ENCODE measurements at places on chromosomes 2 and 18. TPM values are rescaled to one million over a fixed set of nuclear protein-coding genes. Genes with fewer than 3 reads are reported as not detected.
A peak's percentile ranks its signal among the peaks of the same experiment; 100 is the strongest.

GRCh38 chr18:10727477-10727876, 201.7 kb downstream of the NAPG start:
- peak; percentile 14 for DNase-seq

- DNase-seq, result peak; percentile 87
These were observed 171.9 kb upstream of the FN1 start for GRCh38 chr2:215607766-215608165.

GRCh38 chr2:18701981-18702380, 112.6 kb upstream of the NT5C1B start:
- peak; percentile 51 for DNase-seq

- DNase-seq, result no peak
These were observed 15.3 kb downstream of the TWIST2 start for GRCh38 chr2:238863231-238863630.

- peak; percentile 79 for DNase-seq
These were observed 185.9 kb downstream of the MTX2 start for GRCh38 chr2:176454893-176455815.

- DNase-seq, result no peak
These were observed 38.0 kb upstream of the SLC16A14 start for GRCh38 chr2:230106771-230107170.

DNA sequence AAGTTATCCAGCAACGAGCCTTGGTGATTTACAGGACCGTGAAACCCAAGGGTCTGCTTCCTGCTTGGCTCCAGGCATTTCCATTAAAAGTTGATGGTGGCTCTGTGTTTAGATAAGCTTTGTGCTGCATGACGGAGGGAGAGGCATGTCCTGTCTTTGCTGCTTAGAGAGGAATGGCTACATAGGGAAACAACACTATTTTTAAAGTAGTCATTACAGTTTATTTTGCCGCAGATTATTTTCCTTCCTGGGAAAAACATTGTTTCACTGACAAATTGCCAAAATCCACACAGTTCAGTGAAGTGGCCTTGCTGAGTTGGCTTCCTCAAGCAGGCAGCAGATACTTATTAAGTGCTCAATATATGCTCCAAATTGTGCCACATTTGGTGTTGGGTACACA, 98.5 kb downstream of the THSD7B start:
- DNase-seq, result no peak

DNA sequence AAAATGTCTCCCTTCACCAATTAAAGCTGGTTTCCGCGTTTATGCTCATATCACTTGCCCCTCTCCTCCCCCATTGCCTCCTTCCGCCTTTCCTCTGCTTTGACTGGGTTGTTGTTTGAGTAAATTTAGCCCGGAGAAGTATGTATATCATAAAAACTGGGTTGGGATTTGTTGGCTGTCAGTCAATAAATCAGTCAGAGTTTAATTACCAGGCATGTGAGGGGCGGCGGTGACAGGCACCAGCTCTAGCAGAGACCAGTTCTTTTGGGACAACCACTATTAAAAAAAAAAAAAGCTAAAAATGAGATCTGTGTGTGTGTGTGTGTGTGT, 382.4 kb upstream of the SMIM21 start:
- no peak for DNase-seq

GRCh38 chr2:64128943-64129391, 15.3 kb downstream of the PELI1 start:
- DNase-seq, result no peak

DNA sequence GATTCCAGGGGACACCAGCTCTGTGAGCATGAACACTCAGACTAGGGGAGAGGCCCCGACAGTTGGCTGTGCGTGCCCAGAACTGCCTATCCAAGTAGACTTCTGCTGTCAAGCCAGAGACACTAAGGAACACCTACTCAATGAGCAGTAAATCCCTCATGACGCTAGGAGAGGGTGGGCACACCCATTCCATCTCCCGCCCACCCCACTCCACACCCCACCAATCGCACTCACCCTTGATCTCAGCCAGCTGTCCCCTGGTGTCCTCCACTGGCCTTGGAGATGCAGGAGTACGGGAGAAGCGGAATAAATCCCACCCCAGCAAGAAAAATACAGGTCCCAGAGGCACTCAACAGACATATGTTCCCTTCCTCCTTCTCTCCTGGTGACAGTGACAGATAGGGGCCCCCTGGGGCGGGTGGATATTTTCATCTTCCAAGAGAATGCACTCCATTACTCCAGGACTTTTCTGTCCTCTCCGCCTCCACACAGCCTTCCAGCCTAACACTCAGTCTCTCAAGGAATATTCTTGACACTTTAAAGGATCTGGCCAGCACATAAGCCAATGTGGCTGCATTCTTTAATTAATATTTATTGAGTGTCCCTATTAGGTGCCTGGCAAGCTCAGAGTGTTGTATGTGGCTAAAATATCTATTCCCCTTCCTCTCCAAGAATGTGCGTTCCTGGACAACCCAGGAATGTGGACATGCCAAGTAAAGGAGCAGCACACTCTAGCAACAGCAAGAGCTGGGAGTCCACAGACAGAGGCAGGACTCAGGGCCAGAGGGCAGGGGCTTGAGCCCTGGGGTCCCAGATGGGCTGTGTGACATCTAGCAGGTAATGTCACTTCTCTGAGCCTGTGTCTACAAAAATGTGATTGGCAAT, 13.1 kb upstream of the SMAD7 start:
- no peak for DNase-seq

The RSAD2 gene
- 0.63 TPM for total RNA-seq

The HES6 gene
- total RNA-seq, result 1.6 TPM

GRCh38 chr2:70069049-70069448, 18.2 kb upstream of the PCBP1 start:
- no peak for DNase-seq

GRCh38 chr2:171837736-171838135, 56.3 kb downstream of the SLC25A12 start:
- DNase-seq, result peak; percentile 64

The PRKAG3 gene
- total RNA-seq, result 0.41 TPM

DNA sequence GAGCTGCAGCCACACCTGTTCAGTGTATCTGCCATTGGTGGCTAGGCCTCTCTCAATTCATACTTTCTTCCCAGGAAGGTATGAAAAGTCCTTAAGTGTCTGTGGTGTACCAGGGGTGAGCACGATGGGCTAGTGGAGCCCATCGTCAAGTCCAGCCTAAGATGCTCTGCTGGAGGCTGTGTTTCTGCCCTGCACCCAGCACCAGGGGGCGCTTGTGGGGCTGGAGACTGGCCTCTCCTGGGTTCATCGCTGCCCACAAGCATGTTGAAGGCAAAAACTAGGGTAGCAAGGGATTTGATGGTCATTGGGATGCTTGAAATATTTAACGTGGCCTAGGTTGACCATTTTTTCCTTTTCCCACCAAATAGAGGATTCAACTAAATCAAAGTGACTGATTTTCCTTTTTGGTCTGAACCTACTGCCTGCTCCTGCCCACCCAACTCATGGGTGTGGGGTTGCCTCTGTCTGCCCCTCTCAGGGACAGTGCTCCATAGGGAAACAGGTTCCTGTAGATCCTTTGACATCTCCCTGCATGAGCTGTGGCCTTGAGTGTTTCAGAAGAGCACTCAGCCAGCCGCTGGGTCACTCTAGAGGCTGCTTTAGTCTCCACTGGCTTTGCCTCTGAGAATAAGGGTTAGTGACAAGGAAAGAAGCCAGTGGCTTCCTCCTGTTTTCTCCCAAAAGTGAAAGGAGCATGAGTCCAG, 59.0 kb downstream of the TPGS2 start:
- no peak for DNase-seq

DNA sequence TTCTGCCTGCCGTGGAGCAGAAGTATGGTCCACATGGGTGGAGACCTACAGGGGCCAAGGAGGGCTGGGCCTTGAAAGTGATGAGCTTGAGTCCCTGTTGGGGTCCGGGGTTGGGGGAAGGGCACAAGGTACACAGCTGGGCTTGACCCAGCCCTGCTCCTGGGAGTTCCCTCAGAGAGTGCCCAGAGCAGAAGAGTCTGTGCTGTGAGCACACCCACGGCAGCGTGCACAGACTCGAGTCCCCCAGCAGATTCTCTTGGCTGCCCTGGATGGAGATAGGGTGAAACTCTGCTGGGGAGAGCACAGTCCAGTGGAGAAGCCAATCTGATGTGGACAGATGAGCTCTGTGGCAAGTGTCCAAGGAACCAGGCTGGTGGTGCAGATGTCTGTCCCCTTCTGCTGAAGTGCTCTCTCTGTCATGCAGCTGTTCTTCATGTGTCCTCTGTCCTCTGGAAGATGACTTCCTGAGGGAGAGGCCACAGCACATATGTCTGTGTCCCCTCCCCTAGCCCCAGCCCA, 27.5 kb downstream of the INPP4A start:
- no peak for DNase-seq

The PKDCC gene
- total RNA-seq, result 57.8 TPM

The UPP2 gene
- not detected for total RNA-seq

GRCh38 chr18:49628119-49628518, 66.3 kb downstream of the LIPG start:
- no peak for DNase-seq

DNA sequence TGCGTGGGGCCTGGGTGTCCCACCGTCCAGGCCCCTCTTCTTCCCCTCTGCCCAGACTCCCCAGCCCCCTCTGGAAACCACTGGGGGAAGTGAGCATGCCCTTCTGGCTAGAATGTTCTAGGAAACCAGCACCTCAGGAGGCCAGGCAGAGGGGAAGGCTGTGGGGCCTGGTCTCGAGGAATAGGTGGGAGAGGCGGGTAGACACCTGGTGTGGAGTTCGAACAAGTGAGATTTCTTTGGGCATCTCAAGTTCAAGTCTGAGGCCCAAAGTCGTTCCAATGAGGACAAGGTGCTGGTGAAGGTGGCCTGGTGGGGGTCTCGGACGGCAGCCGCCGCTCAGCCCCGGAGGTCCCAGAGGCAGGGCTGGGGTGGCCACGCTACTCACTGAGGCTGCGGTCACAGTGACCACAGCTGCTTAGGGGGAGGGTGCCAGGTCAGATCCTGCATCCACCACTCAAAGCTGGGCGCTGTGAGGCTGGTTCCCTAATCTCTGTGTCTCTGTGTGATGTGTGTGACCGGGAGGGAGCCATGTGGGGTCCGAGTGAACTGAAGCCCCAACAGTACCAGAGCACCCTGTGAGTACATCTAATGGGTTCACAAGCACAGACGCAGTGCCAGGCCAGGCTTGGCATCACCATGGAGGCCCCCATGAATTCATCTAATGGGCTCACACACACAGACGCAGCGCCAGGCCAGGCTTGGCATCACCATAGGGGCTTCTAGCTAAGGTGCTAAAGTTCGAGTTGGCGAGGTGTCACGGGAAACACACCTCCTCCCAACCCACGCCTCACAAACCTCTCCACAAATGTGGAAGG, 26.5 kb upstream of the PXDN start:
- DNase-seq, result no peak

The SALL3 gene
- not detected for total RNA-seq

The SGPP2 gene
- not detected for total RNA-seq

DNA sequence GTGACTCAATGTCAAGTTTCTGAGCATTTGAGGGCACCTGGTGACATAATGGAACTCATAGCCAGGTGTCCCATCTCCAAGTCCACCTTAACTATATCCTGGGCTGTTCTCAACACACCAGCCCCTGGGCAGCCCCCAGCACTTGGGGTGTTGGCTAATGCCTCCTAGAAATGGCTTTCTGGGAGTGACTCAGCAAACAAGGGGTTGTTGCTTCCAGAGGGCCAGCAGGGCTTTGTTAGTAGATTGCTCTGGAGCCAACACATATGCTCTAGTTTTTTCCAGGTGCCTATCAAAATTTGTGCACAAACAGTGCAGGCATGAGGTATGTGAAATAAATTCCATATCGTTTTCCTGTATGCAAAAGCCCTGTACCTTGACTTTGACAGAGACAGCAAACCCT, 448.4 kb downstream of the SLC4A3 start:
- peak; percentile 58 for DNase-seq

GRCh38 chr2:26732446-26732845, 31.6 kb upstream of the SLC35F6 start:
- DNase-seq, result no peak
